ENCODE measurements at places on chromosomes 1 and 21.
A peak's percentile ranks its signal among the peaks of the same experiment; 100 is the strongest.

DNA sequence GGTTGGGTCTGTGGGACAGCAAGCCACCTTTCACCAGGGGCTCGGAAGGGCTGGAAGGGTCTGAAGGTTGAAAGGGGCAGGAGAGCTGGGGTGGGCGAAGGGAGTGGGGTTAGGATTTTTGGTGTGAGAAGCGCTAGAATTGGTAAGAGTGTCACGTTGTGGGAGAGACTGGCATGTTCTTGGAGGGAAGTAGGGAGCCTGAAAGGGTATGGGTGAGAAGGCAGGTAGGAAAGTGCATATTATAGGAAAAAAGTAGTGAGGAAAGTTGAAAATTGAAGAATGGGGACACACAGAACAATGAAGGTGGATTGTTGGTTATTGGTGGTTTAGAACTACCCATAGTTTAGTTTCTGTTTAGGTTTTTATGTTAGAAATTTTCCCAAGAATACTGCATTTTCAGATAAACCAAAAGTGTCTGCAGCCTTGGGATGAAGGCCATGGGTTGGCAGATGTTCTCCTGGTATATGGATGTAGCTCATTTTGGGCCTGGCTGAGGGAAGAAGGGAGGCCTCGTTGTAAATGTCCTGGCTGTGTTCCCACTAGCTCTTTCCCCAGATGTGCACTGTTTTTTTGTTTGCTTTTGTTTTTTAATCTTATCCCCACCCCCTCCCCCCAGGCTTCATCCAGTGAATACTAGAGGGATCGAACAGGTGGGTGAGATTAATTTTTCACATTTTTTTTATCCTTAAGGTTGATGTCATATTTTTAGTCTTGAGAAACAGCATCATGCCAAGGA, 1.2 kb downstream of the LRRC42 start:
- DNase-seq, result no peak

GRCh38 chr1:11196945-11197344, 7.8 kb downstream of the ANGPTL7 start:
- DNase-seq, result no peak

DNA sequence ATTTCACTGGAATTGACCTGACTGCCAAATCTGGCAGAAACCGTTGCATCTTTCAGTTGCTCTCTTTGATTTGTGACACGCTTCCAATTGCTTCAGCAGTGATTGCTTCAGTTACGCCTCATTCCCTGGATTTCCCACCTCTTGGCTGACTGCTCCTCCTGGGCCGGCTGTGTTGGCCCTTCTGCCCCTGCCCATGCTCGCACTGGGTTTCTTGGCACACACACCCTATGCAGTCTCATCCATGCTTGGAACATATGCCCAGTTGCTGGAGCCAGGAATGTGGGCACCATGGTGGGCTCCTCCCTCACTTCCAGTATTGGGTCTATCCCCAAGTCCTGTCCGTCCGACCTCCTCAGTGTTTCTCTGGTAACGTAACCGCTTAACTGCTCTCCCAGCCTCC, 2.2 kb upstream of the ZBTB21 start:
- DNase-seq, result no peak

DNA sequence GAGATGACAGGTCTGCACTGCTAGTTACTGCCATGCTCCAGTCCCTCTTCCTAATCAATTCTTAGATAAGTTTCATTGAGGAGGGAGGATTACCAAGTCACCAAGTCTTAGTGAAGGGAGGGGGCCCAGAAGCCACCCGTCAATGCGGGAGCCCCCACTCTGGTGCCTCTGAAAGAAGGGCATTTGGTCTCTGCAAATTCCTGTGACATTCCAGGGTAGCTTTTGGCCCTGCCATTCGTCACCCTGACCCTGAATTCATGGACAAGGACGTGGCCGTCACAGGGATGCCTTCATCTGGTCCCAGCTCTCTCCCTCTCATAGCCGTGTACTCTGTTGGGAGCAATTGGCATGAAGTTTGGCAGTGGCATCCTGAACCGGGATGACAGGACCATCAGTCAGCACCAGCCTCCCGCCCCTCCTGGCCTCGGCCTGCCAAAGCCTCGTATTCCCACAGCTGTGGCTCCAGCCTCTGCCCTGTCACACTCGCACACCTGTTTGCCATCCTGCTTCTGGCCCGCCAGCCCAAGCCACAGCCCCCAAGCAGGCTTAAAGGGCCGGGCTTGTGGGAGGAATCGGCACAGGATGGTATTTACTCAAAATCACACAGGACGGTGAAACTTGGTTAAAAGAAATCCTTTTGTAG, 150.7 kb downstream of the CLIC6 start:
- DNase-seq, result no peak

GRCh38 chr1:244751271-244751895, 84.1 kb upstream of the COX20 start:
- no peak for DNase-seq

DNA sequence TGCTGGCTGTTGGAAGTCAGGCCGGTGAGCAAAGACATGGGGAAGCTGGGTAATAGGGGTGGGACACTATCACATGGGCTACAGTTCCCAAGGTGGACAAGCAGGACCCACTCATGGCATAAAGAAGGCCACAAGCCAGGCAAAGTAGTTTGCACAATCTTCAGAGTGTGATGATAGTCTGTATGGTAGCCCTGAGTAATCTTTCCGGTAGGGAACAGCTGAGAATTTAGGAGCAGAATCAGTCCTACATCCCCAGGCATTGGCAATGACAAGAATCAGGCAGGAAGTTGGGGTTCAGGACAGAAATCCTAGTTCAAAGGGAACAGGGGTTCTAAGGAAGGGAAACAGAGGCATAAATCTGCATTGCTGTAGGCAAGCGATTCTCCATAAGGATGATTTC, 23.9 kb upstream of the SPATA6 start:
- no peak for DNase-seq

- DNase-seq, result no peak
These were observed 227.6 kb downstream of the LMO4 start for GRCh38 chr1:87556326-87556725.

DNA sequence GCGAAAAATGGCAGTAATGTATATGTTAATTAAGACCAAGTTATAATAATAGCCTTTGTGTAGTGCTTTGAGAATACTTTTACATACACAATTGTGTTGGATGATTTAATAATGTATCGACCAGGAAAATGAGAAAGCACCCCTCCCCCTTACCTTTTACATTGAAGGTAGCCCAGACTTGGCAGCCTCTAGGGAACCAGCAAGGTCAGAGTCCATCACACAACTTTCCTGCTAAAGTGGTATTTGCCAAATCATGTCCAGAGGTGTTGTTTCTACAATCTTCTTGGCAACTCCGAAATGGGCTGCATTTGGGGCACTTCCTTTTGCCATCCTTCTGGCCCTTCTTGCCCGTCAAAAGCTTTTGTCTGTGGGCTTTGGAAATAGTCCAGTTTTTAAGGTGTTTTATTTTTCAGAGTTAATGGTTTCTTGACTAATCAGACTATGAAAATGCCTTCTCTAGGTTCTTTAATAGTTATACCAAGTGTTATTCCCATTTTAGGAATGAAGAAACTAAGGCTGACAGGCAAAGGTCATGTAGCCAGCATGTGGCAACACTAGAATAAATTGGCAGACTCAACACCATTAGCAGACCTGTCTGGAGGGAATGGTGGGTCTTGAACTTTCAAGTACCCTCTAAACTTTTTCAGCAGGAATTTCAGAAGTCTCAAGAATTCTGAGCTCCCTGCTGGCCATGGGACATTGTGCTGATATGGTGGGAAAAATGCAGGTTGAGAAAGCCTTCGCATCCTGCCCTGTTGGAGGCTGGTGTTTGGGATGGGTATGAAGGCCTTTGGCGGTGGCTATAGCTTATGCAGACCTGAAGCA, 6.8 kb downstream of the ATP1A1 start:
- DNase-seq, result no peak

DNA sequence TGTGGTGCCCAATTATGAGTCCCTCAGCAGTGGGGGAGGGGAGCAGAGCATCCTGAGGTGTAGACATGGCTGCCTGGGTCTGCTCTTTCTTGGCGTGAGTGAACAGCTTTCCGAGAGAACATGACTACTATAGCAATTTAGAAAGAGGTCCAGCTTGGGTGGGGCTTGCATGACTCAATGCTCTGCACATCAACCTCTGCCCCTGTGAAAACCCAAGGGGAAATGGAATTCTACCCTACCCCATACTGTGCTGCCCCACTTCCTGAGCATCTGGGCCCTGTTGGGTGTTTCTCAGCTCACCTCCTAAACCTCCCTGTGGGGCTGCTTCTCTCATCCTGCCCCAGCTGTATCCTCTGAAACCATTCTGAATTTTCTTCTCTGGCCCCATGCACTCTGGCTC, 8.2 kb upstream of the AZIN2 start:
- no peak for DNase-seq

DNA sequence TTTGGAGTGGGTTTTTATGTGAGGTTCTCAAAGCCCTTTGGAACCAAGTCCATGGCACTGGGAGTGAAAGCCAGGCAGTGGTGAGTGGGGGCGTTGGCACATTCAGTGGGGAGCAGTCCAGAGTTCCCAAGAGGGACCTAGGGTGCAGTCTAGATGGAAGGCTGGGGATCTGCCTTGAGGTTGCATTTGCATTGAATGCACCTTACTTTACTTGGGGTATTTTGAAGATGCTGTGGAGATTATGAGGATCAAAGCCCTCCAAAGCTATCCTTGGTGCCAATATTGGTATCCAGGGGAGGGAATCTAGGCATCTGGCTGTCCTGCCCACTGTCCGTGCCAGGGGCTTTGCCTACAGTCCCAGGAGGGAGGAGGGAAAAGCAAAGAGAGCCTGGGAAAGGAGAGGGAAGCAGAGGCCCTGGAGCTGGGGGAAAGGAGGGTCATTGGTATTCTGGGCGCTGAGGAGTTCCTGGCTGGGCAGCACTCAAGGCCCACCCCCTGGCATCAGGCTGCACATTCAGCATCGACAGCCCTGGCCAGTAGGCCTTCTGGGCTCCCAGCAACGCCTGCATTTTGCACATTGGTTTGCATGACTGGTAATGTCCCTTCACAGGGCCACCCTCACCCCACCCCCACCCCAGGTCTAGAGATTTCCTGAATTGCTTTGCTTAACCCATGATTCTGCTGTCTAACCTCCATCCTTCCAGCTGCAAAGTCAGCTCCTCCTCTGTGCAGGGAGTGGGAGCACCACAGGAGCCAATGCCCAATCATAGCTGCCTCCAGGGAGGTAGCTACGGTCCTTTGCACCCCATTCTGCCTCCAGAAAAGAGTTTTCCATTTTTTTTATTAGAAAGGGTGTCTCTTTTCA, 843 bp upstream of the BCAN start:
- DNase-seq, result no peak

- no peak for DNase-seq
These were observed 30.8 kb downstream of the ST6GALNAC3 start for GRCh38 chr1:76105372-76105771.

GRCh38 chr1:59701376-59701775, 113.4 kb upstream of the HOOK1 start:
- DNase-seq, result no peak

DNA sequence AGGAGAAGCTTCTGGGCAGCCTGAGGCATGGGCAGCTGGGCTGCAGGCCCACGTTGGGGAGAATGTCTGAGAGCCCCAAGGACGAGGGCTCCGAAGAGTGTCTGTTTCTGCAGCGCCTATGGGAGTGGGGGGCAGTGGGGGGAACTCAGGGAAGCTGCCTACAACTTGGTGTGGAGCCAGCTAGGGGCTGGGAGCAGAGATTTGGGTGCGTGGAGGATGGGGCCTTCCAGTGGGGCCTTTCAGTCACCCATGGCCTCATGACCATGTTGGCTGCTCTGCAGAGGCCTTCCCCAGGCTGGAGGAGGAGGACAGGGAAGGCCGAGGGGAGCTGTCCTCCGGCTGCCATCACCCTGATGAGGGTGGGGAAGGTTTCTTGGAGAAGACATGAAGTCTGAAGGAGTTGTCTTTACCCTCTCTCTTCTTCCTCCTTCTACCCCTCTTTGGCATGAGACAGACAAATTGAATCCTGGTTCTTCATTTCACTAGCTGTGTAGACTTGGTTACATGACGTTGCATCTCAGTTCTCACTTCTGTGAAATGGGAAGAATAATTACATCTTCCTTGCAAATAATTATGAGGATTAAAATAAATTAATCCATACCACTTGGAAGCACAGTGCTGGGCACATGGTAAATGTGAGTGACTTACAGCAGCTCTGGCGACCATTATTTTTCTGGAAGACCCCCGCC, 8.3 kb downstream of the PPFIA4 start:
- DNase-seq, result no peak

GRCh38 chr1:222711319-222712252, 705 bp downstream of the AIDA start:
- peak; percentile 23 for DNase-seq

- DNase-seq, result no peak
These were observed 7.3 kb downstream of the BOLA1 start for GRCh38 chr1:149906570-149907075.

GRCh38 chr1:82299056-82299455, 498.3 kb downstream of the ADGRL2 start:
- DNase-seq, result no peak

DNA sequence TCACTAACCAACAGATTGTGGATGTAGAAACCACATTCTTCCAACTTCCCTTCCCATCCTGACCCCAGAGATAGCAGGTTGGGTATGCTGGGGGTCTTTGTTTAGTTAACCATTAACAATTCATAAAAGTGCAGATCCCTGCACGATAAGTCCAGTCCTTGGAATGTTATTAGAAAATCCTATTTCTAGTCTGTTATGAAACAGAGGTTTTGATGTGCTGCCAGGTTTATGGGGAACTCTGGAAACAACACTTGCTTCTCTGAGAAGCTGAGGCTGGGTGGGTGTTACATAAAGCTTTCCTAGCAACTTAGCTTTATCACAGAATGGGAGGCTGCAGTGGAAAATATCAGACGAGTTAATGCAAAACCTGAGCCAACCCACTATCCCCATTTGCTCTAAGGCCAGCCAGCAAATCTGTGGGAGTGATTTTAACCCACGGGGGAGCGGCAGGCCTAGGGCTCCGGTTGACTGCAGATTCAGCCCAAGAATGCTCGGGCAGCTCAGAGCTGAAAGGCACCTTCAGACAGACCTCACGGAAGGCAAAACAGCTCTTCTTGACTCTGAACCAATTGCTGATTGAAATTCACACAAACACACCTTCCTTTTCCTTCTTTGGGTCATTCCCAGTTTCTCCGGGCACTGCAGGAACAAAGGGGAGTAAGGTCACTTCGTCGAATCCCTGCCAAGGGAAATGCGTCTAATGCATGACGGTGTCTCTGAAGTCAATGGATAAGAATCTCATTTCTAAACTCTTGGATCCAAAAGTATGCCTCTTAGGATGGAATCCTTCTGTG, 111.7 kb upstream of the IRF2BP2 start:
- no peak for DNase-seq

GRCh38 chr1:8194481-8195227, 123.3 kb upstream of the SLC45A1 start:
- DNase-seq, result no peak

- DNase-seq, result no peak
These were observed 16.8 kb downstream of the CNIH3 start for GRCh38 chr1:224632921-224633321.

DNA sequence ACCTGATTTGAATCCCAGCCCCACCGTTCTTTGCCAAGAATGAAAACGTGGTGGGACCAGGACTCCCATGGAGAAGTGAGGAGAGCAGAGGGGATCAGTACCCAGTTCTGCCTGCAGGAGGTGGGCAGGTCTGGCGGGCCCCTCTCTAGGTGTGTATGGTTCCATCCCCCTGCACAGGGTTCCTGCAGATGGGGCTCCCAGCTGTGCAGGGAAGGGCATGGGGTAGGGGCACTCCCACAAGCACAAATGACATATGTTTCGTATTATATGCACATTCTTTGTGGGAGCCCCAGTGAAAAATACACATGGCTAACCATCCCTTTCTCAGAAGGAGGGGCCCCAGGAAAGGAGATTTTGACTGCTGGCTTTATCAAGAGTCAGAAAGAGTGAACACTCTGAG, 144.6 kb downstream of the PLPP3 start:
- DNase-seq, result no peak
